MG63 (cell line): ENCODE measurements at places on chromosomes 12 and 14. TPM values are rescaled to one million over a fixed set of nuclear protein-coding genes. Genes with fewer than 3 reads are reported as not detected.
A peak's percentile ranks its signal among the peaks of the same experiment; 100 is the strongest.

DNA sequence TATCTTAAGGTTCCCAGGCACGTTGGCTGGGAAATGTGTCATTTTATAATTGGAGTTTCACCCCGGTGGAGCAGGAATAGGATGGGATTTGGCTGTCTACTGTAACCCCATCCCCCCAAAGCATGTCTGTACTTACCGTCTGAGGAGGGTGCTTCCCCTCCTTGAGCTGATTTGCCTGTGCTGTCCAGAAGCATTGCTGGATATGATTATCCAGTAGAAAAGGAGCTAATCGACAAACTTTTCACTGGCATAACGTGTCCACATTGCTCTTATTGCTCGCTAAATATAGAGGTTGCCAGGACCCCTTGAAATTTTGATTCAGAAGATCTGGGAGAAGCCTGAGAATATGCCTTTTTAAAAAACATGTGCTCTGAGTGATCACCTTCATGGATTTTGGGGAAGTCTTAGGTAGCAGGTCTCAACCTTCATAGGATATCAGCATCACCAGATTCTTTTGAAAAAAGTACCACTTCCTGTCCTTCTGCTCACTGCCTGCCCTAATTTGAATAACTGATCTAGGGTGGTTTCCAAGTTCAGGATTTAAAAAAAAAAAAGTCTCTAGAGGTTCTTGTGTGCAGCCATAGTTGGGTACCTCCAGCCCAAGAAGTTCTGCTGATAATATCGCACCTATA, 80.4 kb upstream of the KCNA1 start:
- DNase-seq, result no peak

- DNase-seq, result no peak
Observed at GRCh38 chr14:71235875-71236274, 328.6 kb downstream of the PCNX1 start.

GRCh38 chr12:90090929-90091651, 382.5 kb upstream of the ATP2B1 start:
- peak; percentile 89 for DNase-seq

DNA sequence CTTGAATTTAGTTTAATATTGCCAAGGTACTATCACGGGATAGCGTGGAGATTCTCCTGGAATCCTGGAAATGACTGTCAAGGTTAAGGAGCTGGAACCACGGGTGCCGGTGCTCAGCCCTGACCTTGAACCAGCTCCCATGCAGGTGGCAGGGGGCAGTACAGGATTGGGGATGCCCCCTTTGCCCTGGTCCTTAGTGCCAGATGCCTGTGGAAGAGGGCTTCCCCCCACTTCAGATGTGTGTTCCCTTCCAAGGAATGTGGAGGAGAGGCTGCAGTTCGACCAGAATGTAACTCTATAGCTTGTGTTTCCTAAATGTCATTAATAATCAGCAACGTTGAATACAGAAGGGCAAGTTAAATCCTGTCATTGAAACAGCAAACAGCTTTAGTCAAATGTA, 258.9 kb downstream of the VRK1 start:
- DNase-seq, result no peak

Gene EML1
- 9.7 and 11.8 TPM in 2 replicates for total RNA-seq
